ENCODE measurements at places on chromosomes 16 and 17. TPM values are rescaled to one million over a fixed set of nuclear protein-coding genes. Genes with fewer than 3 reads are reported as not detected.

The DRC3 gene
- not detected for total RNA-seq

- no peak for DNase-seq
Observed at GRCh38 chr16:1810106-1810505, 16.5 kb downstream of the HAGH start.

GRCh38 chr17:41360296-41360995 is 9.2 kb downstream of the KRT33B start:
- DNase-seq, result no peak

DNA sequence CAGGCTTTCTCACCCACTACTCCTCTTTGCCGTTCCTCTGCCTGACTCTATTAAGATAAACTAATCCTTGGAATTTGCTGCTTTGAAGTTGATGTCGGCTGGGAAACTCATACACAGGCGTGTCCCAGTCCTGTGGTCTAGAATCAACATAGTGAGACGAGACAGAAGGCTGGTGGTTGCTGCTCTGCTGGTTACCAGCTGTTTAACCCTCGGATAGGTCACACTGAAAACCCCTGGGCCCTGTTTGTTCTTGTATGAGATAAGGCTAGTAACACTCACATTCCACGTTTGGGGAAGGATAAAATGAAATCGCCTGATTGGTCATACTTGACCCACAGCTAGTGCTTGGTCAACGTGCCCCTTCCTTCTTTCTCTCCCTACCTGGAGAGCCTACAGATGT is 517.0 kb downstream of the CDH13 start:
- DNase-seq, result no peak

GRCh38 chr17:31318851-31319661 is 2.4 kb downstream of the EVI2A start:
- no peak for DNase-seq

DNA sequence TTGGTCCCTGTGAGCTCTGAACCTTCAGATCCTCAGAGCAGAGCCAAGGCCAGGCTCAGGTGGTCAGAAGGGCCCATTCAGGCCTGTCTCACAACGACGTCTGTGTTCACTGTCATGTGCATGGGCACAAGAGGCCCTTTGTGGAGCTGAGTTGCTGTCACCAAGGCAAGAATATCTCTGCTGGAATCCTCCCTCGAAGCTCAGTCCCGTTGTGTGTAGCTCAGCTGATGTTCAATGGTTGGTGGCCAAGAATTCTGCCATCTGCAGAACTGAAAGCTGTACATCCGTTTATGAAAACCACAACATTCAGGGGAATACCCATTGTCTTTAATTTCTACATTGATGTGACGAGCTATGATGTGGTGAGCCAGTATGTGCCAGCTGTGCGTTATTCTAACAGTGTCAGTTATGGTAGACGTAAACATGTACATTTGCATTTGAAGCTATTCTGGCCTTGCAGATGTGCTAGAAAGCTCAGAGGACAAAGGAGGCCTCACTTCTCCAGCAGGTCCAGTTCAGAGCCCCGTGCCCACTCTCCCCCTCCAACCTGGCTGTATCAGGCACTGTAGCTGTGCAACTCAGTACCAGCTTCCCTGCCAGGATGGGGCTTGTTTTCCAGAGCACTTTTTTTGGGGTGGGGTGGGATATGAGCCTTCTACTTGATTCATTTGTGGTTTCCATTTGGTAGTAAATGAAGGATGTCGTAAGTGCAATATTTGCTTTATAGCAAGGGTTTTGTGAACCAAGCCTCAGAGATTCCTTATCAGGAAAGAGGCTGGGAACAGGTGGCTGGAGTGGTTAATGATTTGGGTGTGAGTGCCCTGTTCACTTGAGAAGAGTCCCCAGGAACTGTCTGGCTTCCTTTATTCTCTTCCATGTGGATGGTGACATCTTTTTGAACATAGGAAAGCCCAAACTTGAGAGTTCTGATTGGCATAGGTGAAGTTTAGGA is 56.1 kb downstream of the B9D1 start:
- DNase-seq, result no peak

Data from H1 (cell line).